ENCODE measurements at places on chromosomes 5 and 9.
A peak's percentile ranks its signal among the peaks of the same experiment; 100 is the strongest.

GRCh38 chr5:149519601-149520000 is 31.6 kb downstream of the CSNK1A1 start:
- no peak for DNase-seq

GRCh38 chr5:136162008-136162407 is 29.4 kb downstream of the SMAD5 start:
- DNase-seq, result no peak

DNA sequence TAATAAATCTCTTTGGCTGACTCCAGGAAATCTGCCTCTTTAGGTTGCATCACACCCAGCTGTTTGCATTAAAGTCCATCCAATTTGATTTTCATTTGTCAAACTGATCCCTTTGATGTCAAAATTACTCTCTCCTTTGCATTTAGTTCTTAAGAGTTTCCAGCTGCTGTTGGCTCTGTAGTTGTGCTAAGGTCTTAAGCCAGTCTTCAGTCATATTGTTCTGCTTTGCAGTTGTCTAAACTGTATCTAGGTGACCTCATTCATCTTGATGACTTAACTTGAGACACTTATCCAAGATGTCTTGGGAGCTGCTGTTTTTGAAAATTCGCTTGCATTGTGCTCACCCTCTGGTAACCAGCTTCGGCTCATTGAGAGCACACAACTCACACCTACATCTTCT is 386.9 kb upstream of the TLE4 start:
- peak; percentile 3 for DNase-seq

DNA sequence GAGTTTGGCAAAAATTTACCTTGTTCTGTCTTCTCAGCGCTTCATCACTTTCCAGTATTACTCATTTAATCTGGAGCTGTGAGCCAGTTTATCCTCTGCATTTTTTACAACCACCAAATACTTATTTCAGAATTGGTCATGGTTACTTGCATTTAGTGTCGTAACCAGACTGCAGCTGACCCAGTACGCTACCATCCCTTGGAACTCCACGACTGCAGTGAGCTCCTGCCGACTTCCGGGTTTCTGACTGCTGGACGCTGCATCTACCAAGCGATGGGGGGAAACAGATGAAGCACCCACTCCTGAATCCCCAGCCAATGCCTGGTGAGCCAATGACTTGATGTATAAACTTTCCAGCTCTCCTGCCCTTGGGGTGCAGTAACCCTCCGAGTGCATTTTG is 174.4 kb upstream of the PRLR start:
- no peak for DNase-seq

DNA sequence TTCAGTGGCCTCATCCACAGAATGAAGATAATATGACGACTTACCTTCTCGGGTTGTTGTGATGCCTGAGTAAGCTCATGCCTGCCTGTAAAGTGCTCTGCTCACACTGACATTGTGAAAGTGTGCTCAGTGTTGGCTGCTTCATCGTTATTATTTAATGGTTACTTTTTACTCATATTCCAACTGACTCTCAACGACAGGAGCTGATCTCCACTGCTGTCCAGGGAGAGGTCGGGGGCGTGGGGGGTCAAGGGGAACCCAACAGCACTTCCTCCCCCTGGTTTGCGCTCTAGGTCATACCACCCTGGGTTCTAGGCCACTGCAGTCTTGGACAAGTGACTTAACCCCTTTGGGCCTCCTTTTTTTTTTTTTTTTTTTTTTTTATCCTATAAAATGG is 52.9 kb upstream of the ANGPTL2 start:
- no peak for DNase-seq

DNA sequence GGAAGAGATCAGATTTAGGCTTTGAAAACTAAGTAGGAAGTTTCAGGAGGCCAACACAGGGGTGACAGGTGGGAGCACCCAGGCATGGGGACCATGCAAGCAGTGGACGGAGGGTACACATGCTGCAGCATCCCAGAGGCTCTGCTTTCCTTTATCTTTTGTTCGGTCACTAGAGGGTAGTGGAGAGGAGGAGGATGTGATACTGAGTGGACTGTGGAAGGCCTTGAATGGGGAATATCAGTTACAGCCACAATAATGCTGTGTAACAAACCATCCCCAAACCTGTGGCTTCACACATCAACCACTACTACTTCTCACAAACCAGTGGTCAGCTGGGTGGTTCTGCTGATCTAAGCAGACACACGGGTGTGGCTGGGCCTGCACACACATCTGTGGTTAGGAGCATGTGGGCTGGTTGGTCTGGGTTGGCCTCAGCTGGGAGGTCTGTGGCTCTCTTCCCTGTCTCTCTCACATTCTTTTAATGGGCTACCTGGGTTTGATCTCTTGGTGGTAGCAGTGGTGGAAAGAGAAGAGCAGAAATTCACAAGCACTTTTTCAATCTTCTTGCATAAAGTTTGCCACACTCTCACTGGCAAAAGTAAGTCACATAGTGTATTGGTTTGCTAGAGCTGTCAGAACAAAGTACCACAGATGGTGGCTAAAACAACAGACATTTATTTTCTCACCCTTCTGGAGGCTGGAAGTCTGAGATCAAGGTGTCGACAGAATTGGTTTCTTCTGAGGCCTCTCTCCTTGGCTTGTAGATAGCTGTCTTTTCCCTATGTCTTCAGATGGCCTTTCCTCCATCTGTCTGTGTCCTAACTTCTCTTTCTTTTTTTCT is 238.7 kb downstream of the AGTPBP1 start:
- DNase-seq, result no peak

DNA sequence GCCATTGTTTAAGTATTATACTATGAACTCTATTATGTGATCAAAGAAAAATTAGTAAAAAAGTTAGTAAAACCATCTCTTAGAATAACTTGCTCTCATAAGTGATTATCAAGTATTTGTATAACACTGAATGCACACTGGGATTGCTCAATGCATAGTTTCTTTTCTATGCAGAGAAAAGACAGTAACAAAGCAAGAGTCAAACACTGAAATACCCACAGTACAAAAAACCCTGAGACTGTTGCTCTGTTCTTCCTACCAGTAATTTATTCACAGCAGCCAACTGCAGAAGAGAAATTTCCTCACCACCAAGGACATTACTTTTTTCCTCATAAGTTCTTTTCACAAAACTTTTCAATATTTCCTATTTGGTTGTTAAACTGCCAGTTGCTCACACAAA is 634.4 kb downstream of the DTWD2 start:
- no peak for DNase-seq

Measured in fibroblast of mammary gland (primary cell).